Activated CD4-positive, alpha-beta T cell treated with anti-CD3 and anti-CD28 coated beads, Interleukin-2, amount 50 U/mL, for 16 hours (primary cell): ENCODE measurements at places on chromosomes 7 and 10.

DNA sequence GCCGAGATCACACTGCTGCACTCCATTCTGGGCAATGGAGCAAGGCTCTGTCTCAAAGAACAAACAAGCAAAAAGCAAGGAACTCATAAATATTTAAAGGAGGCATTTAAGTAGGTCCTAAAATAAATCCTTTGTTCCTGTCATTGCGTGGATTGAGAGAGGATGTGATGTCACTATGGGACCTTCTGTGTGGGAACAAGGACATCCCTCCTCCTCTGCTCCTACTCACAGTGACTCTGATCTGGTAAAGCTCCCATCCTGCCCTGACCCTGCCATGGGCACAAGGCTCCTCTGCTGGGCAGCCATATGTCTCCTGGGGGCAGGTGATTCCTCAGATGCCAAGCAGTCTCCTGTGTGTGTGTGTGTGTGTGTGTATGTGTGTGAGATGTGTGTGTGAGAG lies 74.1 kb upstream of the PRSS58 start:
- DNase-seq, result no peak

DNA sequence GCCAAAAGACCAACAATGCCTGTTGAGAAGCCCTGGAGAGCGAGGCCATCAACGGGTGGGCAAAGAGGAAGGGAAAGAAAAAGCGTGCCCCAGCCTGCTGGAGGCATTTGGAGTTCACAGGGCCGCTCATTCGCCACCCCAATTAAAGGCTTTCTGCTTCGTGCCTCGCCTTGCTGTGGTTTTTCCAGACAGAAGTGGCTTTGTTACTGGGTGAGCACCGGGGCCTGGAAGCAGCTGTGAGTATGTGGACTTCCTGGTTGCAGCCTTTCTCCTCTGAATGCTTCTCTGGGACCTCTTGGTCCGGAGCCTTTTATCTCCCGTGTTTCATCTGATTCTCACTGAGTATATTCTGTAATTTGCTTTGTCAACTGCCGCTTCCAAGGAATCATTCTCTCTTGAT lies 118.1 kb upstream of the EGR2 start:
- DNase-seq, result no peak

- no peak for DNase-seq
Observed at GRCh38 chr7:154978017-154978416, 24.9 kb downstream of the PAXIP1 start.

- DNase-seq, result no peak
Observed at GRCh38 chr10:13268841-13269240, 31.0 kb downstream of the PHYH start.

- DNase-seq, result no peak
Observed at GRCh38 chr7:30466266-30466665, 12.3 kb downstream of the NOD1 start.

DNA sequence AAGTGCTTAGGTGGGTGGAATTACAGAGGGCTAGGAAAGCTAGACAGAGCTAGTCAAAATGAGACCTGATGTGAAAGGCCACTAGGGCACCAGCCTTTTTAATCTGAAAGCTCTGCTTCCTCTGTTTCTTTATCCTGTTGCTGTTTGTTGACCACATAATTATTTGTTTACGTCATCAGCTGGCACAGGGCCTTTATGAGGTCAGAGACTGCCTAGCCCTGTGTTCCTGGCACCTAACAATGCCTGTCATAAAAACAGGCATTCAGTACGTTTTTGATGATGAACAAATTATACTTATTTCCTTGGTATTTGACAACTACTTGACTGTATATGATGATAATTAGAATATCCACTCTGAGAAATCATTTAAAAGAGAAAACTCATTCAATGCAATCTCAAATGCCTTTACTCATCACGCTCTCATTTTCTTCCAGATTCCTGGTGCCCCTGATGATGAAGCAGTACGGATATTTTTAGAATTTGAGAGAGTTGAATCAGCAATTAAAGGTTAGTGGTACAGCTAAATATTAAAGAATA lies 26.0 kb downstream of the RBM17 start:
- DNase-seq, result peak; percentile 59

DNA sequence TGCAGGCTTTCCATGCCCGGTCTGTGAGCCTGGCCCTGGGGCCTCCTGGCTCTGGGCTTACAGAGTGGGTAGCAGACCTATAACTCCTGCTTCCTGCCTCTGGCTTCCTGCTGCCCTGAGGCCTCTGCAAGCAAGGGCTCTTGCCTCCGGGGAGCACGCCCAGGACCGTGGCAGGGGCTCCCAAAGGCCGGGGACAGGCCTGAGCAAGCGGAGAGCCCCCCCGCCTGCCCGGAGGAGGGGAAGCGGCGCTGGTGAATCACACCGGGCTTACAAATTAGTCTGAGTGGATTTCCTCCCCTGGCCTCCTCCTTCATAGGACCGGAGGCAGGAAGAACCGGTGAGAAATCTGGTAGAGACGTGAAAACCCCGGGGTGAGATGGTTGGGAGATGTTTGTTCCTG lies 1.5 kb upstream of the MYL10 start:
- no peak for DNase-seq

- no peak for DNase-seq
Observed at GRCh38 chr7:47024991-47025390, 556.9 kb downstream of the TNS3 start.

DNA sequence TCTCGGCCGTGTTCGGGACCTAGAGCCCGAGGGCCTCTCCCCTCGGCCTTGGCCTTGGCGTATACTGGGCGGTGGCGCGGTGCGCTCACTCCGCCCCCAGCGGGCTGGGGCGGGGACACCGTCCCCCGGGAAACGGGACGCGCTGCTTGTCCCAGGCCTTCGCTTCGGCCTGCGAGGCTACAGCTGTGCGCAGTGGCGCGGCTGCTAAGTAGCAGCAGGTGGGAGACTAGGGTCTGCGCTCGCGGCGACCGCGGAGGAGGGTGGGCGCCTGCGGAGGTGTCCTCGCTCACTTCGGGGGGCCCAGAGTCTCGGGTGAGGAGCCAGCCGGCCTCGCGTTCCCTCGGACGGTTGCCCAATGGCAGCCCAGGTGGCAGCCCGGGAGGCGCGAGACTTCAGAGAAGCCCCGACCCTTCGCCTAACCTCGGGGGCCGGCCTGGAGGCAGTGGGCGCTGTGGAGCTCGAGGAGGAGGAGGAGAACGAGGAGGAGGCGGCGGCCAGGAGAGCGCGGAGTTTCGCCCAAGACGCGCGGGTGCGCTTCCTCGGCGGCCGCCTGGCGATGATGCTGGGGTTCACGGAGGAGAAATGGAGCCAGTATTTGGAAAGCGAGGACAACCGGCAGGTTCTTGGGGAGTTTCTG lies at the start of gene DNAH11:
Gene DNAH11 (plus strand): TSS at position 149 of the 637 bp plus-strand sequence. CDS start 207 bp downstream, at position 356.
- peak; percentile 10 for DNase-seq
